ENCODE measurements at places on chromosomes 2 and 18. TPM values are rescaled to one million over a fixed set of nuclear protein-coding genes. Genes with fewer than 3 reads are reported as not detected.

AQP12B gene
- not detected for total RNA-seq

- H3K4me3 ChIP-seq = no peak overlapping the region
- no peak for DNase-seq
- H3K36me3 ChIP-seq = no peaks in the 10 kb centered on the region
- no peaks in the 10 kb centered on the region for H3K27me3 ChIP-seq
- no peaks in the 10 kb centered on the region for H3K4me1 ChIP-seq
- no peak overlapping the region for H3K27ac ChIP-seq
These were observed 93.0 kb upstream of the GLI2 start for GRCh38 chr2:120642646-120643045.

DNA sequence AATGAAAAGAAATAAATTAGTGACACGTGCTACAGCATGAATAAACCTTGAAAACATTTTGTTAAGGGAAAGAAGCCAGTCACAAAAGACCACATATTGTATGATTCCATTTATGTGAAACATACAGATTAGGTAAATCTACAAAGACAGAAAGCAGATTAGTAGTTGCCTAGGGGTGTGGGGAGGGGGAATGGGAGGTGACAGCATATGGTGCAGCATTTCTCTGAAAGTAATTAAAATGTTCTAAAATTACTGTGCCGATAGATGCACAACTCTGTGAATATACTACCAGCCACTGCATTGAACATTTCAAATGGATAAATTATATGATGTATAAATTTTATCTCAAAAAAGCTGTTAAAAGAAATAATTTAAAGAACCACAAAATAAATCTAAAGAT lies 161.0 kb downstream of the TRIB2 start:
- H3K27me3 ChIP-seq = no peaks in the 10 kb centered on the region
- no peaks in the 10 kb centered on the region for H3K4me1 ChIP-seq
- no peak overlapping the region for H3K4me3 ChIP-seq

- DNase-seq = no peak
- no peaks in the 10 kb centered on the region for H3K27me3 ChIP-seq
- no peak overlapping the region for H3K4me3 ChIP-seq
These were observed 24.0 kb downstream of the GPR55 start for GRCh38 chr2:230901006-230901405.

GRCh38 chr2:191618786-191619185 lies 59.1 kb upstream of the NABP1 start:
- no peak for DNase-seq
- H3K36me3 ChIP-seq = no peaks in the 10 kb centered on the region
- no peak overlapping the region for H3K27ac ChIP-seq
- H3K4me1 ChIP-seq = no peaks in the 10 kb centered on the region
- H3K4me3 ChIP-seq = no peak overlapping the region
